ENCODE measurements at places on chromosomes 7 and 10.

GRCh38 chr7:15057272-15057671 lies 154.7 kb upstream of the DGKB start:
- DNase-seq = no peak

GRCh38 chr10:109030581-109031210 lies 892.6 kb downstream of the XPNPEP1 start:
- DNase-seq = no peak

DNA sequence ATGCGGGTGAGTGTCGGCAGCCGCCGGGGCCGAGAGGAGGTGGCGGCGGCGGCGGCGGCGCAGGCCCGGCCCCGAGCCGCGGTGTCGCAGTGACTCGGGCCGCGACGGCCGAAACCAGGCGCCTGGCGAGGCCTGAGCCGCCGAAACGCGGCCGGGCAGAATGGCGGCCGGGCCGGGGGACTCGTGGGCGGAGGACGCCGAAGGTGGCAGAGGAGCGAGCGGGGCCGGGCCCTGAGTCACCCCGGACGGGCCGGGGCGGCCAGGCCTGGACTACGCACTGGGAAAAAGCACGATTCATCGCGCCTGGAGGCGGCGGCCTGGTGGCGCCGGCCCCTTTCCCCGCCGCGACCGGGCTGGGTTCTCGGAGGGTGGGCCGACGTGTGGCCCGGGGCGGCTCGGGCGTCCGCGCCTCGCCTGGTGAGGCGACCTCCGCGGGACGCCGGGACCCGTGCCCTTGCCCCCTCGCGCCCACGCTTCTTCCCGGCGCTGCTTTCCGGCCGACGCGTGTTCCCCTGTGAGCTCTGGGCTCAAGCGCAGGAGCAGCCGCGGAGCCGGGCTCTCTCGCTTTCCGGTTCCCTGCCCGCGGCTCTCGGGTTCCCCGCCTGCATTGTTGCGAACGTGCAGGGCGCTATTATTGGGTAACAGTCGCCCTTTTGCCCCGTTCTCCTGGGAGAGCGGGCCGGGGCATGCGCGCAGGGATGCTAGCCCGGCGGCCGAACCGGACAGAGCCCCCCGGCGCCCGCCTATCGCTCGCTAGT lies 500 bp downstream of the CUL1 start:
- DNase-seq = peak; percentile 54

DNA sequence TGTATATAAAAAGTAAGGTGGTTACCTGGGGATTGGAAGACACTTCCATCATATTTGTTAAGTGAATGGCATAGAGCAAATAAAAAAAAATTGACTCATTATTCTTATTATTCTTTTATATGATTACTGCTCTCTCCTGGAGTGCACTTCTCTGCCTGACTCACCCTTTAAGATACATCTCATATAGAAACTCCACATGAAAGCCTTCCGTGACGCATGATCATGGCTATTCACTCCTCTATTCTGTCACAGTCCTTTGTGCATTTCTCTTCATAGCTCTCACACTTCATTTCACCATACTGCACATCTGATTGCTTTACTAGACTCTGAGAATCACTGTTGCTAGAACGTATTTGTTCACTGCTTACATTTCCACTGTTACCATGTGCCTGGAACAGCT lies 597.3 kb downstream of the CNTNAP2 start:
- DNase-seq = no peak

DNA sequence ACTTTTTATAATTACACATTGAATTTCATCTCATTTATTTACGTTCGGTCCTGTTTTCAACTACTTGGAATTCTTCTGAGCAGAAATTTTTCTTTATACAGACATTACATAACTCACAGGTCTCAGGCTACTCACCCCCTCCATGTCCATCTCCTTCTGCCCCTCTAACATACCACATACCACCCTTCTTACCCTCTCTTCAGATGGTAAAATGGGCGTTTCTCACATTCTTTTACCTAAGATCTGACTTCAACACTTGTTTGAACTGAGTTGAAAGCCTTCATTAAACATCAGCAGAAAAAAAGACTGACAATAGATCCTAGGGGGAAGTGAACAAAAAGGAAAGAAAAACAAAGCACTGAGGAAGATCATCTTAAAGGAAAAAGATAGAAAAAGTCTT lies 309.7 kb downstream of the CTNNA3 start:
- DNase-seq = no peak

Measured in AG10803 (cell line).